Left ventricle myocardium inferior (tissue), 1 donor: ENCODE measurements at places on chromosomes 1 and 21.
A peak's percentile ranks its signal among the peaks of the same experiment; 100 is the strongest.

DNA sequence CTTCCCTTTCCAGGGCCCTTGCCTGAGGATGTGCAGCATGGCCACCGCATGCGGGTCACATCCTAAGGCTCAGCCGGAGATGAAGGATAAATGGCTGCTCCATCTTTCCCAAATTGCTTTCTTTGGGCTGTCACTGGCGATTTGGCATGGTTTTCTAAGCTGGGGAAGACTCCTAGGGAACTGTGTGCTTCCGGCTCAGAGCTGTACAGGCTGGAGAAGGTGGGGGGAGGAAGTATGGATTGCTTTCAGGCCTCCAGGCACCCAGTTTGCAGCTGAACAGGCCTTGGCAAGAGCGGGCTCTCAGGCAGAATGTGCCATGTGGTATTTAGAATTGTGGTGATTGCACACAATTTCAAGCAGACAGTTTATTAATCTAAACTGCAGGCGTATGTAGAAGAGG is 48.9 kb downstream of the TMEM53 start:
- no peak for DNase-seq
- no peaks in the 10 kb centered on the region for H3K27me3 ChIP-seq
- no peak overlapping the region for H3K27ac ChIP-seq

DNA sequence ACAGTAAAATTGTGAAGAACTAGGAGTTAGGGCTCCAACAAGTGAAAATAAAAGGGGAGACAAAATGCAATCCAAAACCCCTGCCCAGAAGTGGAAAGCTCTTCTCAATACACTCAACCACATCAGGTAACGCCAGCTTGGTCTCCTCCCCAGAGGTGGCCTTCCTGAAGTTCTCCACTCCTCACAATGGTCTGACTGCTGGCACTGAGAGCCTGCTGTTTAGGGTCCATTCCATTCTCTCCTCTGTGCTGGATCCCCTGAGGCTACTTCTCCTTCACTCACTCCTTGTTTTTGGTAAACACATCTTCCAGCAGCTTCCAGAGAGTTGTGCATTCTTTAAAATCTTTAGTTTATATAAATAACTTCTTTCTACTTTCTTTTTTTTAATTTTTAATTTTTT is 189.5 kb downstream of the KCNT2 start:
- H3K27ac ChIP-seq = no peak overlapping the region
- no peaks in the 10 kb centered on the region for H3K4me1 ChIP-seq
- H3K27me3 ChIP-seq = no peaks in the 10 kb centered on the region
- no peak overlapping the region for H3K4me3 ChIP-seq
- no peaks in the 10 kb centered on the region for H3K36me3 ChIP-seq

DNA sequence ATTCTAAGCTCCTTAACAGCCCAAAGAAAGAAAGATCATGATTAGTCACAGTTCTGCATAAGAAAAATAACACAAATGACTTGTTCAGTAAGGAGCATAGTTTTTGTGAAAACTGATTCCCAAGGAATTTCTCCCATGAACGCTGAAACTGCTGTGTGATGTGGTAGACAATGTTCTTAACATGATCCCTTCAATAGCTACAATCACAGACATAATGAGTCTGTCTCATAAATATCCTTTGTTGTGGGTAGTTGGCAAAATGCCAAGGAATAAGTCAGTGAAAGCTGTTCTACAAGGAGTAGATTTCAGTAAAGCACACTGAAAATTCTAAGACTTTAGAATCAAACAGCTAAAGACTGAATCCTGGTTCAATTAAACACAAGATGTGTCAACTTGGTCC is 404.8 kb downstream of the HLX start:
- H3K4me1 ChIP-seq = peaks cover 4% of the 10 kb centered on the region
- H3K4me3 ChIP-seq = no peak overlapping the region
- no peak for DNase-seq
- no peak overlapping the region for H3K27ac ChIP-seq

- H3K27me3 ChIP-seq = no peaks in the 10 kb centered on the region
- no peaks in the 10 kb centered on the region for H3K36me3 ChIP-seq
- no peak for DNase-seq
- H3K4me3 ChIP-seq = no peak overlapping the region
- no peak overlapping the region for H3K27ac ChIP-seq
These were observed 90.8 kb downstream of the USH2A start for GRCh38 chr1:216332462-216332861.

- H3K4me3 ChIP-seq = no peak overlapping the region
- peaks cover 100% of the 10 kb centered on the region for H3K36me3 ChIP-seq
- no peak for DNase-seq
These were observed 23.7 kb downstream of the SRRM1 start for GRCh38 chr1:24666794-24667193.

DNA sequence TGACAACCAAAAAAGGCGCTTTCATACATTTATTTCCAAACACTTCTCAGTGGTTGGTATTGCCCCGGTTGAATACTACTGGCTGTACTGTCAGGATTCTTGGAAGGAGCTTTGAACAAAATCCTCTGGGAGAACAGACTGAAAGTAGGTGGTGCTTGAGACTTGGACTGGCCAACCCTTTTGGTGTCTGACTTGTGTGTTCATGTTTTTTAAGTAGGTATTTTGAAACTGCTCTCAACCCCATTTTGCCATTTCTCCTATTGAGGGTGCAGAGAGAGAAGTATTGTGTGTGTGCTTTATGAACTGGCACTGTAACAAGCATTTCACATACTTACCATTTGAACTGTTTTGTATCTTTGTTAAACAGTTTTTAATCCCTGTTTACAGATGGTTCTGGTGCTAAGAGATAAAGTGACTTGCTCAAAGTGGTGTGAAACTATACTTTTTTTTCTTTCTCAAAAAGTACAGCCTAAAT is 21.2 kb downstream of the ARID1A start:
- H3K4me3 ChIP-seq = no peak overlapping the region
- peaks cover 5% of the 10 kb centered on the region for H3K36me3 ChIP-seq
- H3K27ac ChIP-seq = no peak overlapping the region
- peaks cover 100% of the 10 kb centered on the region for H3K4me1 ChIP-seq

GRCh38 chr1:232452117-232452516 is 177.8 kb downstream of the SIPA1L2 start:
- no peak for DNase-seq
- H3K27me3 ChIP-seq = no peaks in the 10 kb centered on the region
- no peaks in the 10 kb centered on the region for H3K36me3 ChIP-seq
- H3K27ac ChIP-seq = no peak overlapping the region
- peaks cover 51% of the 10 kb centered on the region for H3K4me1 ChIP-seq

DNA sequence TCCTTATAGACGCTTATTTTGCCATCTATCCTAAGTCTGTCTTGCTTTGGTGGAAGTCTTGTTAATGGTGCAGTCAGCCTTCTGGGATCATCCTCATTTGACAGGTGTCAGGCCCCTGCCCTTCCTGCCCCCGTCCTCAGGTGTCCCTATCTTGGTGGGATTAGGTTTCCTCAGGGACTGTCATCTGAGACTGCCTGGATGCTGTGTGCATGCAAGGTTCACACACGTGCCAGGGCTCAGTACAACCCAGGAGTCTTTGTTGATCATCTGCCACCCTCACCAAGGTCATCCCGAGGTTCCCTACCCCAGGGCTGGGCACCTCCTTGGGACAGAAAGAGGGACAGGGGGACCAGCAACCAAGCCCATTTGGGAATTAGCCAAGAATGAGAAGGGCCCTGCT is 18.0 kb downstream of the PADI2 start:
- H3K27me3 ChIP-seq = peaks cover 28% of the 10 kb centered on the region
- peaks cover 5% of the 10 kb centered on the region for H3K4me1 ChIP-seq
- H3K36me3 ChIP-seq = no peaks in the 10 kb centered on the region

DNA sequence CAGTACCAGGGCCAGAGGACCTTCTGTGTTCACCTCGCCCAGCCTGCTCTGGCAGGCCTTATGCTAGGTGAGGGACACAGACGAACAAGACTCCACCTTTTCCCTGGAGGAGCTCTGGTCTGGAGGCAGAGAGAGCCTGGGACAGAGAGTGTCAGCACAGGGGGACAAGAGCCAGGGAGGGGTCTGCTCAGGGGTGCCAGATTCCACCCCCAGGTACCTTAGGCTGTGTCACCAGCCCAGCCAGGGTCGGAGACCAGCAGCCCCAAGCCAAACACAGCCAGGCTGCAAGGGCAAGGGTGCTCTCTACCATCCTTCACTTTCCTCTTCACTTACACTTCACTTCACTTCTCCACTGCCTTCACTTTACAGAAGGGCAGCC is 4.3 kb upstream of the LRP8 start:
- no peak overlapping the region for H3K4me3 ChIP-seq
- peaks cover 19% of the 10 kb centered on the region for H3K27me3 ChIP-seq
- no peak for DNase-seq

- H3K4me3 ChIP-seq = peak overlapping the region; percentile 33
- DNase-seq = no peak
- no peaks in the 10 kb centered on the region for H3K36me3 ChIP-seq
- peaks cover 46% of the 10 kb centered on the region for H3K4me1 ChIP-seq
- peak overlapping the region; percentile 75 for H3K27ac ChIP-seq
These were observed 66.9 kb upstream of the KCND3 start for GRCh38 chr1:112056354-112056753.

- peaks cover 64% of the 10 kb centered on the region for H3K27me3 ChIP-seq
- H3K36me3 ChIP-seq = no peaks in the 10 kb centered on the region
- no peak overlapping the region for H3K27ac ChIP-seq
- H3K4me3 ChIP-seq = no peak overlapping the region
- no peak for DNase-seq
- no peaks in the 10 kb centered on the region for H3K4me1 ChIP-seq
These were observed 279.5 kb upstream of the POU3F1 start for GRCh38 chr1:38326135-38326534.

DNA sequence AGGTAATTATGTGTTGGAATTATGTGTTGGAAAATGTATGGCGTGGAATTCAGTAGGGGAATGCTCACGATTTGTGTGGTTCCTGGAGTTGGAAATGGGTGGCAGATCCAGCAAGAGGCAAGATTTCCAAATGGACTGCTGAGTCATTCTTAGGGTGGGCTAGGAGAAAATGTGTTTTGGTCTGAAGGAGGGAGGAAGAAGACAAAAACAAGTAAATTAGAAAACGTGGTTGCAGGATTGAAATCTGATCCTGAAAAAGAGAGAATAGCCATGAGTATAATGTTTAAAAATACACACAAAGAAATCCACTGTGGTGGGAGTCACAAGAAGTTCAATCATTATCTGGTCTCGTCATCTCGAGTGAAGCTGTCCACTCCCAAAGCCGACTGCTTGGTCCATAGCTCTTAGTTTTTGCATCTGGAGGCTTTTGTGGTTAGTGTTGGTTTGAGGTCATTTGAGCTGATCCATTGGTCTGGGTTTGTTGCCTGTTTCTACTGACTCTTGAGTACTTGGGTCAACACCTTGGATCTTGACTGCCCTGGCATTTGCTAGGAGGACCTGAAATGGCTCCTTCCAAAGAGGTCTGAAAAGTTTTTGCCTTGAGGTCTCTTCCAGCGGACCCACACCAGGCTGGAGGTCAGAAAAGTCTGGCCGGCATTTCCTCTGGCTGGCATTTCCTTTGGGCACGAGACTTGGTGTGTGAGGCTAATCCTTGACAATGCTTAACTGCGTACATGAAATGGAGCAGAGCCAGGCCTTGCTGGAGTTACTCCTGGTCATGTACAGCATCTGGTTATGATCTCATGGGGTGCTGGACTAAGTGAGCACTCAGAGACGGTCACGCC is 9.2 kb downstream of the MX2 start:
- peak overlapping the region; percentile 23 for H3K27ac ChIP-seq
- H3K4me1 ChIP-seq = peaks cover 36% of the 10 kb centered on the region
- peaks cover 27% of the 10 kb centered on the region for H3K27me3 ChIP-seq
- DNase-seq = no peak

DNA sequence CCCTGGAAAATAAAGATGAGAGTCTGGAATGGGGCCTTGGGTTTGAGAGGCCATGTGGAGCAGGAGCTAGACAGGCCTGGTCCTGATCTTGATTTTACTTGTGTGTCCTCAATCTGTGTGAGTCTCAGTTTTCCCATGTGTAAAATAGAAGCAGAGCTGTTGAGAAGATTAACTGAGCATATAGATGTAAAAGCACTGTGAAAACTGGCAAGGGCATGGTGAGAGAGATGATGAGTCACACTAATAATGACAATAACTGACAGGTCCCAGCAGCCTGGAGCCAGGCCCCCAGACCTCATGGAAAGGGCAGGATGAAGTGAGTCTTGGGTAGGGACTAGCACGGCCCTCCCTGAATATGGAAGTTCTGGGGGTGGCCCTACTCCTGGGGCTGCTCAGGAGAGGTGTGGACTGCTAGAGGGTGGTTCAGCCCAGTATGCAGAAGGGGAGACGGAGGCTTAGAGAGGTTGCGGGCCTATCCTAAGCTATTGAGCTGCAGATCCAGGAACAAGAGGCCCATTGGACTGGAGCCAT is 2.8 kb upstream of the AHDC1 start:
- no peak overlapping the region for H3K4me3 ChIP-seq
- peaks cover 51% of the 10 kb centered on the region for H3K4me1 ChIP-seq
- H3K27me3 ChIP-seq = no peaks in the 10 kb centered on the region
- DNase-seq = no peak
- peak overlapping the region; percentile 11 for H3K27ac ChIP-seq
